ENCODE measurements at places on chromosomes 2 and 18. TPM values are rescaled to one million over a fixed set of nuclear protein-coding genes. Genes with fewer than 3 reads are reported as not detected.

GRCh38 chr2:216171011-216171410 is 61.9 kb downstream of the XRCC5 start:
- DNase-seq: no peak

DNA sequence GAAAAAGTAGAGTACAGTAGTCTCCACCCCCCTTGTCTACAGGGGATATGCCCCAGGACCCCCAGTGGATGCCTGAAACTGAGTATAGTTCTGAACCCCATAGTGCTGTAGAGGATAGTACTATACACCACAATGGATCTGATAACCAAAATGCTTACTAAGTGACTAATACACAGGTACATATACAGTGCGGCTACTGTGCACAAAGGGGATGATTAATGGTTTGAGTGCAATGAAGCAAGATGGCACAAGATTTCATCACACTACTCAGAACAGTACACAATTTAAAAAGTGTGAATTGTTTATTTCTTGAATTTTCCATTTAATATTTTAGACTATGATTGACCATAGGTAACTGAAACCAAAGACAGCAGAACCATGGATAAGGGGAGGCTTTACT is 446.9 kb upstream of the NRP2 start:
- DNase-seq: no peak

GRCh38 chr2:46488389-46488788 is 9.0 kb downstream of the TMEM247 start:
- no peak for DNase-seq

GRCh38 chr18:56831988-56832387 is 180.8 kb downstream of the WDR7 start:
- peak; percentile 59 for DNase-seq

DNA sequence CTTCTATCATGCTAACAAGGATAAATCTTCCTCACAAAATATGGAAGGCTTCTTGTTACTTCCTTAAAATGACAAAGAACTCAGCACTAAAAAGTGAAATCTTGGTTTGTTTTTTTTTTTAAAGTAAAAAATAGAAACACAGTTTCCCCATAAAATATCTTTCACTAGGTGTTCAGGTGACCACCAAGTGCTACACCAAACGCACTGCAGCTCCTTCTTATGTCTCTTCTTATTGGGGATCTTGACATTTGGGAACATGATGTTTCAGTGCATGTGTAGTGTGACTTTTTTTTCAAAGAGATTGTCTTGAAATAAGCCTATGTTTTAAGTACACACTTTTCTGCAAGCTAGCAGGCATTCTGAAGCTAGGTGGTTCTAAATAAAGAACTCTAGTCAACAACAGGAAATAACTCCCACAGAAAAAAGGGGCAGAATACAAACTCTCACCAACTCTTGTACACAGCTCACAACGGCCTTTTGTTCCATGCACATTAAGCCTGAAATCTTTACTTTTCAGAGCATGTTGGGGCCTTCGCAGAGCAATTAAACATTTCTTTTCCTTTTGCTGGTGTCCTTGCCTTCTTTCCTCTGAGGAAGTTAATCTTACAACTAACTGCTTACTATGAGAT is 13.2 kb upstream of the SERTAD2 start:
- DNase-seq: no peak

DNA sequence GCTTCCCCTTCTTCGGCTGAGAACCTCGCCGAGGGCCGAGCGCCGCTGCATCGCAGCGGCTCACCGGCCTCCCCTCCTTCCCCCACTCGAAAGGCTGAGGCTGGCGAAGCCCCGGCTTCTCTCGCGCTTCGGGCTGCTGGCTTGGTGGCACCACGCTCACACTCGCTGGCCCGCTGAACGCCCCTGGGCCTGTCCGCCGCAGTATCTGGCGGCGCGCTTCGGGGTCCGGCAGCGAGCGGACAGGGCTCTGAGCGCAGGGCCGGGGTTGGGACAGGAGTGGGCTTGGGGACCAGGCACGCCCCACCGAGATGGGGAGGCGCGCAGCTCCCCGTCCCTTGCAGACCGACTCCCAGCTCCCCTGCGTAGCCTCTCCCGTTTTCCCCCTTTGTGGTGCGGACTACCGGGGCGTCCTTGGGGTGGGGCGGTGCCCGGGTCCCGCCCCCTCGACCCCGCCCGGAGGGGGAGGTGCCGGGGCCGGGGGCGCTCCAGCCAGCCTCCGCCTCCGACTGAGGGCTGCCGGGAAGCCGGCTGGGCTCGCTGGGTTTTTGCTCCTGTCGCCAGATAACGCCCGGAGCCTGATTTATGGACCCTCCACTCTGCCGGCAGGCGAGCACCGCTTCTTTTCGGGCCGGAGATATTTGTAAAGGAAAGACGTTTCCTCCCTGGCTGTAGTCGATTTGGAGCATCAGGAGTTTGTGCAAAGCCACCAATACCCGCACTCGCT is 3.8 kb downstream of the GBX2 start:
- DNase-seq: peak; percentile 84

DNA sequence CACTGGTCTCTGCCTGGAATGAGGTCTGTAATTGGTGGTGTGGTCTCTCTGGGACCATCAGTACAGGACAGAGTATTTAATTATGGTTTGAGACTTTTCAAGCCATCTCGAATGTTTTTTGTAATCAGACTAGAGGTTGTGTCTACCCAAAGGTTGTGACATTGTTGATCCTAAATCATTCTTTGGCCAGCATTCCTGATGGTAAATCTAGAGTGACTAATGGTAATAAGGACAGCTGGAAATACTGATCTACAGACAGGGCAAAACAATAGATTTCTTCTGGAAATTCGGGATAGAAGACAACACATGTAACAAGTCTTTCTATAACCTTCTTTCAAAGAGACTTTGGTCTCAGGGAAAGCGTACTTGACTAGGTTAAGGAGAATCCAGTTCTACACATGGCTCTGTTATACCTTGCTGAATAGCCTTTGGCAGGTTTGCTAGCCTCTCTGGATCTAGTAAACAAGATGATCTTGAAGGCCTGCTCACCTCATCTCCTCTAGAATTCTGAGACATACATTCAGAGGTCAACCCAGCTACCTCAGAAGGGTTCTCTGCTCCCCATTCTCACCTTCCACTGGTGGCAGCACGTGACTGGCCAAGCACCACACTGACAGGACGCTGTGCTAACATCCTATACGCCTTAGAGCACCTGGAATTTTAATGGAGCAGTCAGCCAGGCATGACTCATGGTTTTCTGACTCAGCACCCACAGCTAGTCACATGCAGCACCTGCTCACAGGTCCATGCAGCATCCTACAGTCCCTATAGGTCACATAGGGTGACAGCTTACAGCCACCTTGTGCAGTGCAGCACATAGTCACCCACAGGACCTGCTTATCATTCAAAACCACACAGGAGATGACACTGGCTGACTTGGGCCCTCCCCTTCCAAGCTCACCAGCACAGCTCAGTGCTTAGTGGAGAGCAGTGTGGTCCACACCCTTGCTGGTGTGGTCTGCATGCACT is 12.2 kb downstream of the PLB1 start:
- no peak for DNase-seq

DNA sequence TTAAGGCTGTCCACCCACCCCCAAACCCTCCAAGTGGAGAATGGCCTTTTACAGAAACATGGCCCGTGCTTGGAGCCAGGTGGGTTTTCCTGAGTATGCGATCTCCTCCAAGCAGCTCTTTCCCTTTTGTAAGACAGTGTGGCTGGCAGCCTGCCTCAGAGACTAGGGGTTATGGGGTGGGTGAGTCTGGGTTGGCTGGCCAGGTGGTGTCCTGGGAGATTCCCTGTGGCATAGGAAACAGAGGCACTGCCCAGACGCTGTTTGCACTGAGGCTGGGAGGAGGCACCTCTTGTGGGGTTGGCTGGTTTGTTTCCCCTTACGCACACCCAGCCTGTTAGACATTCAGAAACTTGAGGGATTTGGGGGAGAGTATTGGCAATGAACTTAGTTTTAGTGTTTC is 82.3 kb upstream of the MCFD2 start:
- DNase-seq: no peak

GRCh38 chr2:40546439-40547191 is 94.7 kb upstream of the SLC8A1 start:
- no peak for DNase-seq

DNA sequence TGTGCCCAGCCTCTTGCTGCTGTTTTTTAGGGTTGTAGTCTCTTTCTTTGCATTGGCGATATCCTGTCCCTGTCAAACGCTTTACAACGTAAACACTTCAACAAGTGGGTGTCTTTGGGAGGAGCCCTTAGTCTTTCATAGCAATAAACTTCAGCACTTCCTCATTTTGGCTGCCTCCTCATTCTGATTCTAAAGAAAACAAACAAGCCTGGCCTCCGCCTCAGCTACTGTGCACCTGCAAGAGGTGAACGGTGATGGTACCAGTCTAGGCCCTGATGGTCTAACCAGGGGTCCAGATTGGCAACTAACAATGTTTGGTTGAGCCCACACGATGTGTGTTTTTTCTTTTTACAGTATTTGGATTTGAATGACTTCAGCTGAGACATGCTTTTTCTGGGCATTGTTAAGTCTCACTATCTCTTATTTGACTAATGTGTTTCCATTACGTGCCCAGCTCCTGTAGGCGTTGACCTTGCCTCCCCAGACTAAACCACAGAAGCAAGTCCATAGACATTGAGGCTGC is 53.2 kb upstream of the CUL3 start:
- no peak for DNase-seq

DNA sequence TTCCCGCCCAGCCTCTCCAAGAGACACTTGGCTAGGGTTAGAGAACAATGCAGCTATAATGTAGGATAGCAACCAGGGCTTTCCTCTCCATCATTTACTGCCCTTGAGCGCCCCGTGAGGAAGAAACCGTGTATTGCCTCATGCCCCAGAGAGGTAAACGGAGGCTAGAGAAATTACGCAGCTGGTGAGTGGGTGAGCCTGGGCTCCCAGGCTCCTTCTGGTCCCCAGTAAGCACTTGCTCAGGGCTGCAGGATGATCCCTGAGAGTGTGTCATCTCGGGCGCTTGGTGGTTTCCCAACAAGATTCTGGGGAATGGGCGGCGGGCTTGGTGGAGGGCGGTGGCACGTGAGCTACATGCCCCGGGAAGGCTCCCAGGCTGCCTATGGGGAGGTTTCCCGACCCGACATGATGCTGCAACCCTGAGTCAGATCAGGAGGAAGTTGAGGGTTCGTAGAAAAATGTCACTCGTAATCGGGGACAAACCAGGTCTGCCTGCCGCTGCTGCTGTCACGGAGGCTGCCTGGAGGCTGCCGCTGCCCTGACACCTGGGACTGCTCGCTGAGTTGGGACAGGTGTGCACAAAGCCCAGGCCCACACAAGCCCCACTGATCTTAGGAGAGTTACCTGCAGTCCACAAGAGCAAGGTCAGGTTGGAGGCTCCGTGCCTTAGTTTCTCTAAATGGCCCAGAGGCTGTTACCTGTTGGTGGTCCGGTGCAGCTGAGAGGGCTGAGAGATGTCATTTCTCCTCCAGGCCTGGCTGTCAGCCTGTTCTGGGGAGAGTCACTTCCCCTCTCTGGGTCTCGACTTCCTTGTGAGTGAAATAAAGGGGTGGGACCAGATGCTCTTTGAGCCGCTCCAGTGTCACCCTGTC is at the start of gene GPR55:
Gene GPR55 (minus strand): TSS at position 773 of the 872 bp plus-strand sequence. CDS start 14,280 bp downstream, outside the sequence.
- peak; percentile 87 for DNase-seq

DNA sequence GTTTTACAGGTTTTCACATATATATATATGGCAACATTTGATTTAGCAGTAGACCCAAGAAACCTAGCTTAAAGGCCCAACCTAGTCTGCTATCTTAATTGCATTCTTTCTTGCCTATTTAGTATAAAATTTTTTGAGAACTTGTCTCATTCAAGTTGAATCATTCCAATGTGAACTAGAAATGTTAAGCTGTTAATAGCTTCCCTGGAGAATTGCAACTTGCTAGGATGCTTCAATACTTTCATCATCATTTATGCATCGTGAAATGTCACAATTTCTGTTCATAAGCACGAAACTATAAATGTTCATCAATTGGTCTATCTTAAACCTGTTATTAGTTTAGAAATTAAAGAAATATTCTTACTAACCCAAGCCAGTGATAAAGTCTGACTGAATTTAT is 217.6 kb downstream of the BABAM2 start:
- no peak for DNase-seq

GRCh38 chr18:2482706-2483475 is 88.4 kb downstream of the METTL4 start:
- DNase-seq: no peak

DNA sequence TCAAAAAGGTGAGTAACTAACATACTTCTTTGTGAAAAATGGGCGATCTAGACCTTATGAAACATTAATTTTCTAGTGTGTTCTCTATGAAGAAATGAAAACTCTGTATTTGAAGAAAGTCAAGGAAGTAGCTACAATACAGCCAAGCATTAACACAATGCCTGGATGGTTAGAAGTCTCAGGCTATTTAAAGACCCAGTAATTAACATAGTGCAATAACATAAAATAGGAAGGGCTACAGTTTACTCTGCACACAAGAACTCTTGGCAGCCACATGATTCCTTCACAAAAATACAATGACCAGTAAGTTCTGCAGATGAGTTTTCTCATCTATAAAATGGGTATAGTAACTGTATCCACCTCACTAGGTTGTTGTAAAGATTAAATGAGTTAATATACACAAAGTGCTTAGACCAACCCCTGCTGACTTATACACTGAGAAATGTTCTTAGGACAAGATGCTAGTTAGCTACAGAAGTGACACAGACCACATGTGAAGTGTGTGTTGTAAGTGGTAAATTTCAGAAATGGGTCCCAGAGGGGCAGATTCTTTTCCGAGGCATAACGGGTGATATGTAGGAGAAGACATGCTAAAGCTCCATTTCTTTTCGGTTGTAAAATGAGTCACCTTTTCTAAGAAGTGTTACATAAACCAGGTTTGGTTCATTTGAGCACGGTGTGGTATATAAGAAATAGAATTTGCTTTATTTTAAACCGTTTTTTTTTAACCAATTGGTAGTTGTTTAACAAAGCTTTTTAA is 61.8 kb downstream of the CXCR4 start:
- no peak for DNase-seq

- no peak for DNase-seq
Observed at GRCh38 chr2:133458280-133458679, 110.0 kb downstream of the NCKAP5 start.

SMPD4 gene
- 87.1 TPM for total RNA-seq

RAB6D gene
- total RNA-seq: 3.3 TPM

PIGN gene
- 38.2 TPM for total RNA-seq

CD8B2 gene
- total RNA-seq: not detected

ASPRV1 gene
- 0.91 TPM for total RNA-seq

GCKR gene
- total RNA-seq: 1.8 TPM

RESP18 gene
- not detected for total RNA-seq

SEMA4C gene
- 82.4 TPM for total RNA-seq

EHD3 gene
- 10.7 TPM for total RNA-seq

FOSL2 gene
- 4.9 TPM for total RNA-seq

MAB21L4 gene
- 0.20 TPM for total RNA-seq
